ENCODE measurements at places on chromosomes 1 and 21.
A peak's percentile ranks its signal among the peaks of the same experiment; 100 is the strongest.

DNA sequence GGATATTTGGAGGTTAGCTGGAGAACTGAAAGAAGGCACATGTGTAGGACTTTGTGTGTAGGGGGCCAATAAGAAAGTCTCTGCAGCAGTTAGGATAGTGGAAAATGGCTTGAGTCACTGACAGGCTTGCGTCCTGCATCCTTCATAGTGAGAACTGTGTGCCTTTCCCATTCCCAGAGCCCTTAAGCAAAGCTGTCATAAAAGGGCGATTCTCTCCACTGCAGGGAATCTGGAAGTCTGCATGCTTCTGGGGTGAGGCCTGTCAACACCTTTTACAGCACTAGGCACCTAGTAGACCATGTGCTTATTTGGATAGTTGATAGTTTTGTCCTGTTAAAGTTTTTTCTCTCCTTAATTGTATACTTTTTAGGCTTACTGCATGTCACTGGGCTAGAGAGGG, 39.4 kb upstream of the MACF1 start:
- DNase-seq = no peak

DNA sequence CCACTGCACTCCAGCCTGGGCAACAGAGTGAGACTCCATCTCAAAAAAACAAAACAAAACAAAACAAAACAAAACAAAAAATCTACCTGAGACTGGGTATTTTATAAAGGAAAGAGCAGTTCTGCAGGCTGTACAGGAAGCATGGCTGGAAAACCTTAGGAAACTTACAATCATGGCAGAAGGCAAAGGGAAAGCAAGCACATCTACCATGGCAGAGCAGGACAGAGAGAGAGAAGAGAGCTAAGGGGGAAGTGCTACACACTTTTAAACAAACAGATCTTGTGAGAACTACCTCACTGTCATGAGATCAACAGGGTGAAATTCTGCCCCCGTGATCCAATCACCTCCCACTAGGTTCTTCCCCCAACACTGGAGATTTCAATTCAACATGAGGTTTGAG, 198.3 kb upstream of the SAMSN1 start:
- DNase-seq = no peak

GRCh38 chr1:94697839-94698238, 122.3 kb upstream of the SLC44A3 start:
- DNase-seq = no peak

DNA sequence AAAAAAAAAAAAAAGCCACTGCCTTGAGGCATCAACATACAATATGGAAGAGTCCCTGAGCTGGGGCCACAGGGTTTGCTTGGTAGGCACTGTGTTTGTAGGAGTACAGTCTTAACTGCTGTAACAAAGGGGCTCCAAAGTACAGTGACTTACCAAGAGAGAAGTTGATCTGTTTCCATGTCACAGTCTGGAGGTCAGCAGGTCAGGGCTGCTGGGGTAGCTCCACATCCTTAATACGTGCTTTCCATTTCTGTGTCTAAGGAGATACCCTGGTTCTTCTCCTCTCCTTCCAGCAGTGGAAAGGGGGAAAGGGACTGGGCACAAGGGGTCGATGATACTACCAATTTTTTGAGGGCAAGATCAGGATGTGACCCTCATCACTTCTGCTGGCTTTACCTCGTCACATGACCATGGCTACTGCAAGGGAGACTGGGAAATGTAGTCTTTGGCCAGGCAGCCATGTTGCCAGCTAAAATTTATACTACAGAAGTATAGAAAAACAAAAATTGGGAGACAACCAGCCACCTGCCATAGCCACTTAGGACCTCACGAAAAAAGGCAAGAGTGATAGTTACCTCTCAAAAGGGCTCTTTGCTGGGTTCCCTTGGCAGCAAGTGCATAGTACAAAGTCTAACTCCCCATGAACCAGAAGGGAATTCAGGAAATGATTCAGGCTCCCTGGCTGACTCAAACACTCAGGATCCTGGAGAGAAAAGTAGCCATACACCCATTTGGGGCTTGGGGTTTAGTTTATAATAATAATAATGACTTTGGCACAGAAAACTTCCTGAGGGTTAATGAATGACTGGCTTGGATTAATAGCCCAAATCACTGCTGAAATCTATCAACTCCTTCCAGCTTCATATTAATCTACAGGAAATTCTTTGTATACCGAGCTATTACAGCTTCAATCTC, 52.7 kb upstream of the ATP5PO start:
- peak; percentile 40 for DNase-seq

DNA sequence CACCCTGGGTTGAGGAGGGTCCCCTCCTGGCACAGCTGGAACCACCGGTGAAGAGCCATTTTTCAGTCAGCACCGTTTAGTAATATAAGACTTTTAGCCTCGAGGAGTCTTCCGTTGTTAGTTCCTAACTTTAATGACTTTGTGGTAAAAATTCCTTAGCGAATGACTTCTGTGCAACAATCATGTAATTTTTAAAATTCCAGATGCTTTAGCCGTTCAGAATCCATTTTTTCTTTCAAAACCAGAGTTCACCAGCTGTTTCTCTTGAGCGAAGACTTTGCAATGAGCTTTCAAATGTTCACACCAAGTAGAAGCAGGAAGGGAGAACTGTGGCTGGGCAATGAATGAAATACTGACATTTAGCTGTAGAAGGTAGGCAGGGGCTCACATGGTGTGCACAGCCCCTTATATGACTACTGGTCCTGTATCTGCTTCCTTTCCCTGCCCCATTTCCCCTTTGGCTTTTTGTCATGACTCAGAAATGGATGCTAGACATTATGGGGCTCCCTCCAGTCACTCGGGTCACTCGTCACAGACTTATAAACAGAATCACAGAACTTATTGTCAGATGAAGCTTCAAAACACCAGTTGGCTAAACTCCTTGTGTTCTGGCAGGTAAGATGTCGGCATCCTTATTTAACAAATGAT, 4.1 kb downstream of the DISC1 start:
- no peak for DNase-seq

- no peak for DNase-seq
These were observed 85.0 kb downstream of the ATP1A1 start for GRCh38 chr1:116457946-116458604.

- DNase-seq = no peak
These were observed 21.5 kb downstream of the NFYC start for GRCh38 chr1:40712997-40713396.

GRCh38 chr1:74517599-74518051, 5.2 kb upstream of the LRRC53 start:
- no peak for DNase-seq

- no peak for DNase-seq
These were observed 72.9 kb downstream of the IFI44 start for GRCh38 chr1:78722521-78722920.

DNA sequence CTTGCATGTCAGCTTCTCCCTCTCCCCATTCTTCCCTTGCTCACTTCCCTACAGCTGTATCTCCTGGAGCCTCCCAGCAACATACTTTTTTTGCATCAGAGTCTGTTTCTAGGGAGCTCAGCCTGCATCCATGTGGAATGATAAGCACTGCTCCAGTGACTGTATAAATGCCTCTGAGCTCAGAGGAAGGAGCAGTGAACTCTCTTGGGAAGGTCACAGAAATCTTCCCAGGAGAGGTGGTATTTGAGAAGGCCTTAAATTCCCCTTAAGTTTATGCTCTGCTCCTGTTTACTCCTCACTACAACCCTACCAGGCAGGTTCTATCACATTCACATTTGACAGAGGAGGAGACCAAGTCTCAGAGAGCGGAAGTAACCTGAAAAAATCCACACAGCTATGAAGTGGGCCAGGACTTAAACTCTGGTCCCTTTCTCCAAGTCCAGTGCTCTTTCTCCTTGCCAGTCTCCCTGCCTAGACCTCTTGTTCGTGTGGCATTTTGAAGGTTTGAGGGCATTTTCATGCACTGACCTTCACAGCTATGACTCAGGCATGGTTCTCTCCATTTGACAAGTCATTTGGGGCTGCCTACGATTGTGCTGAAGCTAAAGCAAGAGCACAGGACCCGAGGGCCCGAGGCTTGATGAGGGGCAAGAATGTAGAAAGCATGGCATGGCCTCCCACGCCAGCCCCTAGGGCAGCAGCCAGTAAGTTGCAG, 5.6 kb upstream of the UBXN10 start:
- DNase-seq = no peak

GRCh38 chr1:209363112-209363511, 220.4 kb upstream of the CAMK1G start:
- no peak for DNase-seq

DNA sequence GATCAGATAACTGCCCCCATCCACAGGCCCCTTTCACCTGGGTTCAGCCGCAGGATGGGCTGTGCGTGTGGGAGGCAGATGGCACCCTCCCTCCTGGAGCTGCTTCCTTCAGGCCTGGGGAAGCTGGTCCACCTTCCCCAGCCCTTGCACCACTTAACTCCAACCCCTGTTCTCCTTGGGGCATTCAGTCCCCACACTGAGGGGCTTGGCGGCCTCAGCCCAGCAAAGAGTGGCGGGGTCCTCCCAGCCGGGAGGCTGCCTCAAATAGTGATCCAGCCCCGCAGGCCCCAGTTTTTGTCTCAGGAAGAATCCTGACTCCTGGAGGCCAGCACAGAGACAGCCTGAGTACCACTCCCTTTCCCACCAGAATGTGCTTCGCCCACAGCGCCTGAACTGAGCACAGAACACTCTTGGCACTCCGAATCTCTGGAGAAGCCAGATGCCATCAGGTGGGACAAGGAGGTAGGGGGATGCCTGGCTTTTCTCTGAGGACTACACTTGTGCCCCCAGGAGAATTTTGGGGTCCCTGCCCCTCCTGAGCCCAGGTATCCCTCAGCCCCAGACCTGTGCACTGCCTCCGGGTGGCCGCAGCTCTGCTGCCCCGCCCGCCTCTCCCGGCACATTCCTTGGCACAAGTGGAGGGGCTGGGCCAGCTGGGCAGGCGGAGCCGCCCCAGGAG, 936 bp downstream of the PAQR6 start:
- no peak for DNase-seq

DNA sequence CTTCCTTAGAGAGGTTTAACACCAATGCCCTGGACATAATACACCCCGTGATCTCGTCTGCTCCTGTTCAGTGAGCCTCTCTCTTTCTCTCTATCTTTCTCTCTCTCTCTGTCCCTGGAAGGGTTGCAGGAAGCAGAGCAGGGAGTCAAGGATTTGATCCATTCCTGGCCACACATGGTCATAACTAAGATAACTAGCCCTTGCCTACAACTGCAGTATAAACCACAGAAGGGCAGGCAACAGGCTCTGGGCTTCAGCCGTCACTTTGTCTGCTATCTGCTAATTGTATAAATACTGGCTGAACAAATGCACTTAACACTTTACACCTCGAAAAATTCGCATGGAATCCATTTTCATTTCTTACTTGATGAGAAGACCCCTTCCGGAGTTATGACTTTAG, 357.5 kb upstream of the RUNX1 start:
- no peak for DNase-seq

DNA sequence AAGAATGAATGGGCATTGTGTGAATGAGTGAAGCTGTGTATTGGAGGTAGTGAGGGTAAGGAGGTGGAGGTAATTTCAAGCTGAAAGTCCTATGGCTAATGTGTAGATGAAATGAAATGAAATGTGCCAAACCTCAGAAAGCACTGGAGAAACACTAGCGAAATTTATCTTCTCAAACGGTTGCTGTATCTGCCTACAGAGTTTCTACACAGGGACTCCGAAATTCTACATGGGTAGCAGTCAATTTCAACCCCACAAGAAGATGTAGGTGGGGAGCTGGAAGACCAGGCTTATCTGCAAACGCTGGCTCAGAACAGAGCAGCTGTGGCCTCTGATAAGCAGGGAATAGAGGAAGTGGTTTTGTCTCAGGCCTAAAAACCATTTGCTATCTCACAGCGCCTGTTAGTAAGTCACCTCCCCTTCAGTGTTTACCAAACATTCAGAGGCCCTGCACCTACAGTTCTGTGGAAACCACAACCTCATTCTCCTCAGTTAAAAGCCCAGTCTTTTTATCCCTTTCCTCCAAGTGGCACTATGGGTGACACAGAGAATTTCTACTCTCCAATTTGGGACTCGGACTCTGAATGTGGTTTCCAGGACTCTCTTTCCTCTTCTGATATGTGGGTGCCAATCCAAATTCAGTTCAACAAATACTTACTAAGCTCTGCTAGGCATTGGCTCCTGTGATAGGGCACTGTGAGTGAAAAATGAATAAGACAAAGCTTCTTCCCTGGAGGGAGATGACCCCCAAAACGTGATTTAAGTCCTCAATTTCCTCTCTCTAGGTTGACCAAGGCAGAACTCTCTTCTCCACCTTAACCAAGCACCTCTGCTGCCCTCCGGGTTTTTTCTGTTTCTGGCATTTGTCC, 17.2 kb upstream of the SLAMF6 start:
- no peak for DNase-seq

DNA sequence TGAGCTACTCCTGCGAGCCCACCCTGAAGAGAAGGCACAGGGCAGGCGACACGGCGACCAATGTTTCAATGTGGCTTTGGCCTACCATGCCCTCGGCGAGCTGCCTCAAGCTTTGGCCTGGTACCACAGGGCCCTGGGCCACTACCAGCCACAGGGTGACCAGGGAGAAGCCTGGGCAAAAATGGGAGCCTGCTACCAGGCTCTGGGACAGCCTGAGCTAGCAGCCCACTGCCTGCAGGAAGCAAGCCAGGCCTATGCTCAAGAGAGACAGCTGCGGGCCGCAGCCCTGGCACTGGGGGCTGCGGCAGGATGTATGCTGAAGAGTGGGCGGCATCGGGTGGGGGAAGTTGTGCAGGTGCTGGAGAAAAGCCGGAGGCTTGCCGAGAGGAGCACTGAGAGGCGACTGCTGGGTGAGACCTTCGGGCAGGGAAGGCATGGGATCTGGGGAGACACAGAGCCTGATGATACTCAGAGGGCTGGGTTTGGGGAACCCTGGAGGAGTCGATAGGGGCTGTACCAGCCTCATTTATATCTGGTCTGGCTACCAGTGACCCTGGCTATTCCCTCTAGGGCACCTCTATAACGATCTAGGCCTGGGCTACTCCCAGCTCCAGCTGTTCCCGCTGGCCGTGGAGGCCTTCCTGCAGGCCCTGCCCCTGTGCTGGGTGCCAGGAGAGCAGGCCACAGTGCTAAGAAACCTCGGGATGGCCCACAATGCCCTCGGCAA, 2.3 kb downstream of the TTC24 start:
- no peak for DNase-seq

DNA sequence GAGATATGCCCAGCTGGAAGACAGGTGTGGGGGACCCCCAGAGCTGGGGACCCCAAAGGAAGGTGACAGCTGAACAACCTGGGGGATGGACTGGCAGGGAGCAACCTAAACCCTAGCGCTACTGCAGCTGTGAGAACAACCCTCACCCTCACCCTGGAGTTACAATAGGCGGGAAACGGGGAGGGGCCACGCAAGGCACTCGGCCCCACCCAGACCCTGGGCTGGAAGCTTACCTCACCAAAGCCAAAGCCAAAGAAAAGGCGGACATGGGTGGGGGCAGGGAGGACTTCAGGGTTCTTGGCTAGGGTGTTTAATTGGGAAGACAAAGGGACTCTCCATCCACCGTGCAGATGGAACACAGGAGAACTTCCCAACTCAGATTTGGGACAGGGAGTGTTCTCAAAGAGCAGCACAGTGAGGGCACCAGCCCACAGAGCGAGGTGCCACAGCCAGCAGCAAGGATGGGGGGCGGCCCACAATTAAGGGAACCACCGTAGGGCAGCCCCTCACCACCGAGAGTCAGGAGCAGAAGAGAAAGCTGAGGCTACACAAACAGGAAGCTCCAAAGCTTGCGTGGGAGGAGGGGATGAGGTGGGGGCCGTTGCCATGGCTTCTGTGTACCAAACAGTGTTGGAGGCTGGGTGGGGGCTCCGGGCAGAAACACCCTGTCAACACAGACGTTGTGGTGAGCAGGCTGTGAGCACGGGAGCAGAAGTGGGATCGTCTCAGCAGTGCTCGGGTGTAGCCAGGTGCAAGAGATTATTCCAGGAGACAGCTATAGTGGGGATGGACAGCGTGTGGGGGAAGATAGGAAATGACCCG, 1.9 kb downstream of the TAGLN2 start:
- DNase-seq = peak; percentile 88

- no peak for DNase-seq
These were observed 190.5 kb upstream of the NRIP1 start for GRCh38 chr21:15255261-15255660.
